ENCODE measurements at places on chromosomes 12 and 14.

GRCh38 chr12:9810671-9811070, 16.6 kb upstream of the KLRF1 start:
- DNase-seq = no peak

GRCh38 chr12:118404876-118405521, 28.6 kb downstream of the SUDS3 start:
- DNase-seq = peak; percentile 53

- no peak for DNase-seq
Measured at GRCh38 chr12:103422328-103422727, 73.4 kb downstream of the C12orf42 start.

DNA sequence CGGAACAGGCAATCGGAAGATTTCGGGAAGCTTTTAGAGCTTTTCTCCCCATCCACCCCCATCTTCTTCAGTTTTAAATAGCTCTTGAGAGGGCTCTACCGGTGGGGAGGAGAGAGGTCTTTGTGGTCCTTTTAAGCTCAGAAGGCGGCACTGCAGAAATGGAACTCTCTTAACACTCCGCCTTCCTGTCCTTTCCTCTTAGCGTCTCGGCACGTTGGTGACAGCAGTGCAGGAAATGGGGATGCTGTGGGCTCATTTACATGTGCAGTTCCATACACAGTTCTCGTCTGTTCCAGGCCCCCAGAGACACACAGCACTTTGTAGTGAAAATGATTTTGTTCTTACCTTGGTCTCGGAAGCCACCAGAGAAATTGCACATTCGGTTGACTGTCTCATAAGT, 50.4 kb upstream of the RIN3 start:
- DNase-seq = no peak

DNA sequence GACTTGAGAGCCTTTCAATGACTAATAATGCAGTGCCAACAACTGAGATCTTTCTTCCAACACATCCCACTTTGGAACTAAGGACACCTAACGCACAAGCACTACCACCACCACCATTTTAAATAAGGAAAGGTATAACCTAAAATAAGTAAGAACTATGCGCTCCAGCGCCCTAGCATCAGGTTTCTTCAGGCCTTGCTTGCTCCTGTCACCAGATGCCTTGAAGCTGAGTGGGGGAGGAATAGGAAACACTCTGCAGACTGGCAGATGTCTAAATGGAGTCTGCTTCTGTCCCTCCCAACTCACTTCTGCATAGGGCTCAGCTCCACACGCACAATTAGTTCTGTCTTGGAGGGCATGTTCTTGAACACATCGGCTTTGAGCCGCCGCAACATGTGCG, 15.1 kb downstream of the CHD4 start:
- no peak for DNase-seq

GRCh38 chr12:93136253-93137055, 207.4 kb upstream of the EEA1 start:
- DNase-seq = no peak

DNA sequence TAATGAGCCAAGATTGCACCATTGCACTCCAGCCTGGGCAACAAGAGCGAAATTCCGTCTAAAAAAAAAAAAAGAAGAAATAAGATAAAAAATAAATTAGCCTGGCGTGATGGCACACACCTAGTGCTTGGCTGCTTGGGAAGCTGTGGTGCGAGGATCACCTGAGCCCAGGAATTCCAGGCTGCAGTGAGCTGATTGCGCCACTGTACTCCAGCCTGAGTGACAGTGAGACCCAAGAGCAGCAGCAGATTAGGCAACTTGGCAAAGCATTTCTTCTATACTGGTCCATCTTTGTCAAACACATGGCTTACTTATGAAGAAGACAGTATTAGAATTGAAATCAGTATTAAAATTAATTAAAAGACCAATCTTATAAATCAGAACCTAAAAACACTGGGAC, 6.3 kb downstream of the GON7 start:
- DNase-seq = no peak

GRCh38 chr12:6914246-6914946, at the start of gene ENO2:
Gene ENO2 (plus strand): TSS chr12:6914580. CDS start chr12:6915833, 1,253 bp downstream.
- DNase-seq = peak; percentile 90

GRCh38 chr12:101570047-101570446, 24.7 kb upstream of the MYBPC1 start:
- no peak for DNase-seq

GRCh38 chr12:76080017-76080728, 4.3 kb downstream of the NAP1L1 start:
- DNase-seq = no peak

- DNase-seq = peak; percentile 12
Measured at GRCh38 chr12:66903782-66904396, 225.0 kb upstream of the GRIP1 start.

GRCh38 chr14:91360490-91361232, 57.0 kb downstream of the CCDC88C start:
- no peak for DNase-seq

- no peak for DNase-seq
Measured at GRCh38 chr12:114580306-114580705, 103.7 kb downstream of the TBX3 start.

- no peak for DNase-seq
Measured at GRCh38 chr14:64572386-64573104, 22.8 kb downstream of the PPP1R36 start.

DNA sequence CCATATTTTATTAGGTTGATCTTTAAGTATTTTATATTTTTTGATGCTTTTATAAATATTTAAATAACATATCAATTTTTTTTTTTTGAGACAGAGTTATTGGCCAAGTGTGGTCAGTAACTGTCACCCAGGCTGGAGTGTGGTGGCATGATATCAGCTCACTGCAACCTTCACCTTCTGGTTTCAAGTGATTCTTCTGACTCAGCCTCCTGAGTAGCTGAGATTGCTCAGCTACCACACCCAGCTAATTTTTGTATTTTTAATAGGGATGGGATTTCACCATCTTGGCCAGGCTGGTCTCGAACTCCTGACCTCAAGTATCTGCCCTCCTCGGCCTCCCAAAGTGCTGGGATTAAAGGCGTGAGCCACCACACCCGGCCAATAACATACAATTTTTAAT, 71.1 kb downstream of the FUT8 start:
- no peak for DNase-seq

GRCh38 chr12:132687211-132688164, at the start of the genes POLE and PXMP2:
Gene POLE (minus strand): TSS chr12:132687342. CDS start chr12:132687315, 27 bp downstream.
Gene PXMP2 (plus strand): TSS chr12:132687587. CDS start chr12:132687671, 84 bp downstream.
- DNase-seq = peak; percentile 93

DNA sequence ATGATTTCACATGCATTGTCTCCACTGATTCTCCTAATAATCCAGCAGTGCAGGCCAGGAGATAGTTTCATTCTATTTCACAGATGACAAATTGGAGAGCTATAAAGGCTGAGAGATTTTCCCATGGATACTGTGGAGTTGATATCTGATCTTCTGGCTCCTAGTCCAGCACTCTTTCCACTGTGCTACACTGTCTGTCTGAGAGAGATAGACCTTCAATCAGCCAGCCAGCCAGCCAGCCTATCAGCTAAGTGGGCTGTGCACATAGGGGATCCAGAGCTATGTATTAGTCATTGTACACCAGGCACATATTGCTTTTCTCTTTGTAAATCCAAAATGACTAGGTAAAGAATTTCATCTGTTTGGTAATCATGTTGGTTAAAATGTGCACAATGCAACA, 91.8 kb upstream of the ATP2B1 start:
- no peak for DNase-seq

- no peak for DNase-seq
Measured at GRCh38 chr12:105748806-105749600, 389.8 kb downstream of the NUAK1 start.

- no peak for DNase-seq
Measured at GRCh38 chr12:47222520-47223030, 142.8 kb upstream of the AMIGO2 start.

- DNase-seq = no peak
Measured at GRCh38 chr12:130608132-130608531, 108.0 kb downstream of the RIMBP2 start.

DNA sequence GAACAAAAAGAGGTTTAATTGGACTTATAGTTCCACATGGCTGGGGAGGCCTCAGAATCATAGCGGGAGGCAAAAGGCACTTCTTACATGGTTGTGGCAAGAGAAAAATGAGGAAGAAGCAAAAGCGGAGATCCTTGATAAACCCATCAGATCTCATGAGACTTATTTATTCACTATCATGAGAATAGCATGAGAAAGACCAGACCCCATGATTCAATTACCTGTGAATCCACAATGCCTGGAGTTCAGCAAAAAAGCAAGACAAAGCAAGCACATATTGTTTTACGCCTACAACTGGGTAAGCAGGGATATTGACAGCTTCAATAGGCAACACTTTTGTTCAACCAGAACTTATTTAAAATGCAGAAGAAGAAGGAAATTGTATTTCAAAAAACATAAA, 218.2 kb downstream of the RPL10L start:
- DNase-seq = no peak

DNA sequence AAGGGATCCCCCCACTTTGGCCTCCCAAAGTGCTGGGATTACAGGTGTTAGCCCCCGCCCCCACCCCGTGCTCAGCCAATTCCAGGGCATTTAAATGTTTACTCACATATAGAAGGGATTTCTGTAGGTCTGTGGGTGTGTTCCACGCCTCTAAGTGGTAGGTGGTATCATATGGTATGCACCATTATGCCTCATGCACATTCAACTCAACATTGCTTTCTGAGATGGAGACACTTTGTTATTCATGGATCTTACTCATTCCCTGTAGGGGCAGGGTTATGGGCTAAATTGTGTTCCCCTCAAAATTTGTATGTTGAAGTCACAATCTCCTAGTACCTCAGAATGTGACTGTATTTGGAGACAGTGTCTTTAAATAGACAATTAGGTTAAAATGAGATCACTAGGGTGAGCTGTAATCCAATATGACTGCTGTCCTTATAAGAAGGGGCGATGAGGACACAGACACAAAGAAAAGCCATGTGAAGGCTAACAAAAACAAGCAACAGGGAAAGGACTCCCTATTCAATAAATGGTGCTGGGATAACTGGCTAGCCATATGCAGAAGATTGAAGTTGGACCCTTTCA, 200.6 kb downstream of the EFCAB11 start:
- DNase-seq = no peak

DNA sequence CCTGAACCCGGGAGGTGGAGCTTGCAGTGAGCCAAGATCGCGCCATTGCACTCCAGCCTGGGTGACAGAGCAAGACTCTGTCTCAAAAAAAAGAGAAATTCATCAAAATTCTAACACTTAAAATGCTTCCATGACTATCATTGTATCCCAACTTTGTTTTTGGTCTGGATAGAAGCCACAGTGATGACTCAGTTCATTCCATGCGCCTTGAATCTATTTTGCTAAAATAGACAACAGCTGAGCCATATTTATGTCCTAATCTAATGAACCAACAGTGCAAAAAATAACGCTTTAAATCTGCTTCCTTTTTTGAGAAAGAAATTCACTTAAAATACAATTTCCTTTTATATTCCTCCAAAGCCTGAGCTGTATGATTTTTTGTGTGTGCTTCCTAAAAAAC, 23.2 kb upstream of the BICD1 start:
- DNase-seq = no peak

DNA sequence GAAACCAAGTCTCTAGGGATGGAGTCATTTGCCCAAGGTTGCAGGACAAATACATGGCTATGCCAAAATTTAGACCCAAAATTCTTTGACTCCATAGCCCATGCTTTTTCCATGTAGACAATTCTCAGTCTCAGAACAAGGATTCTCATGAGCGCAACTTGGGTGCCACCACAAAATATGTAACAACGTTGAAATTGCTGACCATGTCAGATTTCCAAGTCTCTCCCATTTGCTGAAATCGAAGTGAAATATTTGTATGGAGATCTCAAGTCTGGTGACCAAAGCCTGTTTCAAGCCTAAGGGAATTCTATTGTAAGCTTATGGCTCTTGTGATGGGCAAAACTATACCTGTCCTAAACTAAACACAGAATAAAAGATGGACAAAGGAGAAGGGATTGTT, 333.5 kb downstream of the AEBP2 start:
- no peak for DNase-seq

DNA sequence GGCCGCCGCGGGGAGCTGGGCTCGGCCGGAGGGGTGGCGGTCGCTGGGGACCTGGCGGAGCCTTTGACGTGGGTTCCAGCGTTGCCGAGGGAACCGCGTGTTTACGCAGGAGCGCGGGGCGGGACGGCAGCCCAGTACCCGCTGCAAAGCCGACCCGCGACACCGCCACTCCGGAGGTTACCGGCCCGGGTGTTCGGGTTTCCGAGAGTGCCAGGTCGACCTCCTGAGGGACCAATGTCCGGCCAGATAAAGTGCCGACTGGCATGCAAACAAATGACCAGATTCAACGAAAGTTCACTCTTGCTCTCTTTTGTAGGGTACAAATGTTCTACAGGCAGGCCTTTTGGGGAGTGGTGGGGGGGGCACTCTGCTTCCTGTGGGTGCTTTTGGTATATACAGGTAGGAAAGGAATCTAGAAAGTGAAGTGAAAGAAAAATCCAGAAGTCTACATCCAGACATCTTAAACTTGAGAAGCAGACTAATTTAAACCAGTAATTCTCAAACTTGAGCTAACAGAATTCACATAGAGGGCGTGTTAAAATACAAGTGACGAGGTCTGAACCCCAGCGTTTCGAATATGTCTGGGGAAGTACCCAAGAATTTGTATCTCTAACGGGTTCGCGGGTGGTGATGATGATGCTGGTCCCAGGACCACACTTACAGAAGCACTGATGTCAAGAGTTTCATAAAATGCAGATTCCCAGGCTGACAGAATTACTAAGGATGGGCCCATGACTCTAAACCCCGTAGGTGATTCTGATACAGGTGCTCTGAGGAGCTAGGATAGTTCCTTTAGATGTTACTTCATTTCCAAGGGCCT, at the start of gene GPR135:
Gene GPR135 (minus strand): TSS at position 65 of the 820 bp plus-strand sequence. CDS start 154 bp downstream, outside the sequence.
- DNase-seq = peak; percentile 27

GRCh38 chr12:108679106-108679681, 45.5 kb upstream of the SELPLG start:
- no peak for DNase-seq

DNA sequence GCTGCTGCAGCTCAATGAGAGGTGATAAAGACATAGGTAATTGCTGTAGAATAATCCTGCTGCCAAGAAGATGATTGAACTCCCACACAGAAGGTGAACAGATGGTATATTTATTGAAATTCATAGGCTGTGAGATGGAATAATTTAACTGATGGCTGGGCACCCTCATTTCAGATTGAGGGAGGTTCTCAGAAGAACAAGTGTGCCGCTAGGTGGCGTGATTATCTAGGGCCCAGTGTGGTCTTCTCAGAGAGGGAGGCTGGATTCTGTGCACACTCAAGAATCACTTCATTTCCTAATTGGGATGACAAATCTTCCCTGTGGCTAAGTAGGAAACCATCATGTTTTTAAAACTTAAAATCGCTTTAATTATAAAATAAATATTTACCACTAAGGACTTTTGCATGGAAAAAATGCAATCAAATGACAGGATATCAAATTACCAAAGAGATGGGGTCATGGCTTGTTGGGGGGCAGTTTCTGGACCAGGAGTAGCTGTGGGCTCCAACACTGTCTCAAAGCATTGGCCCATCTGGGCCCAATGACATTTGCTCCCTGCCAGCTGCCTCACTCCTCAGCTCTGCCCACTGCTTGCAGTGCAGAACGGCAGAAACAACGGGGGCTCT, 132.3 kb downstream of the SNAPC1 start:
- peak; percentile 44 for DNase-seq

All from CD4-positive, alpha-beta T cell treated with Interleukin-4 for 4 hours (primary cell).